ENCODE measurements at places on chromosomes 13 and 19.

GRCh38 chr13:50236898-50237318 lies 221.7 kb downstream of the KCNRG start:
- DNase-seq, result no peak

GRCh38 chr13:105573136-105573535 lies 962.3 kb downstream of the EFNB2 start:
- no peak for DNase-seq

DNA sequence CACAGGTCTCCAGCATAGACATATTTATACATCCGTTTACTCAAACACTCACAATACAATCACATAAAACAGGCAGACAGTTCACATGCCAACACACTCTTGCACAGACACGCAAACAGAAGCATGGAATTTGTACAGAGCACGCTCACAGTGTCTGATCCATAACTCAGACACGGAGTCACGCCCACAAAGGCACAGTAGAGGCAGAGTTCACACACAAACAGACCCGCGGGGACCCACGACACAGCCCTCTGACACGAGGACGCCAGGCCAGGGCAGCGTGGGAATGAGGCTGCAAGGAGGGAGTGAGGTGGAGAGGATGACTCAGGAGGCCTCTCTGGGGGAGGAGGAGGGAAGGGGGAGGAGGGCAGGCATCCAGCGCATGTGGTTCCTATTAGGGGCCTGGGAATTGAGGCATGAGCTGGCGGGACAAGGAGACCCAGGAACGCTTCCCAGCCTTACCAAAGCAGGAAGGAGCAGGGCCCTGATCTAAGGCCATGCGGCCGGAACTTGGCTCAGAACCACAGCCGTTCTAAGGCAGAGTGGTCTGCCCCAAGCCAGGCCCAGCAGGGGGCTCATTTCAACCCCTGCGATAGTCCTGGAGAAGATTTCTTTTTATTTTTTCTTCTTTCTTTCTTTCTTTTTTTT lies 9.1 kb upstream of the OLFM2 start:
- DNase-seq, result no peak

- no peak for DNase-seq
Measured at GRCh38 chr19:32129141-32129540, 216.3 kb upstream of the ZNF507 start.

DNA sequence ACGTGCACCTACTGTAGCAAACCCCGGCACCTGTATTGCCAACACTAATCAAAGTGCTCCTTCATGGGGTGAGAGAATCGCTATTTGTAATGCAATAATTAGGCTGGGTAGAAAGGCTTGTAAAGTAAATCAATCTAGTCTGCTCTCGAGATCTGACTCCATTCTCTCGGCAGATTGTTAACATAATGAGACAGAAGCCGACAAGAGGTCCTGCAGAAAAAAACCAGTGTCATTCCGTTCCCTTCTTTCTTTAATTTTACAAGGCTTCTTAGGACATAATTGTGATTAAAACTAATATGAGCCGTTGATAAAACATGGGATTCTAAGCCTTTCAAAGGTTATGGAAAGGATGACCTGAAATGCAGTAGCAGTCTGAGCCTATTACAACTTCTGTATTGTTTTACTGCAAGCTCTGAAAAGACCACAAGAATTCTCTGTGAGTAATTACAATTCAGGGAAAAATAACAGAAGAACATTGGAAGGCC lies 530.0 kb downstream of the PCDH9 start:
- no peak for DNase-seq

All from stimulated activated CD4-positive, alpha-beta T cell treated with anti-CD3 and anti-CD28 coated beads, Interleukin-1b, Interleukin-23, amount 100 ng/mL, for 1 hour (primary cell).